HL-60 (cell line): ENCODE measurements at places on chromosomes 7 and 10.

DNA sequence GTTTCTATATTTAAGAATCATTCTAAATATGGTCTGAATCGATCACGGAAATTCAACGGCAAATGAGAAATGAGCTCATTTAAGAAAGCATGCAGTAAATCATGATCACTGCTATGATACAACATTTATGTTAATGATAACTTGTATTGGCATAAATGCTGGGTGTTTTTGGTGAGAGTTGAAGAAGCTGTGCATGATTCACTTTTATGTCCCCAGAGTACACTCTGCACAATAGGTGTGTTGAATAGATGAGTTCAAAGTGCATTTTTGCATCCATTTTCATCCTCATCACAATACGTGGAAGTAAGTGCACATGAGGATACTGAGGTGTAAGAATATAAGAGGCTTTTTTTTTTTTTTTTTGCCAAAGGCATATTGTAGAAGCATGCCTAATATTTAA lies 169.3 kb downstream of the PPP1R17 start:
- DNase-seq: no peak

DNA sequence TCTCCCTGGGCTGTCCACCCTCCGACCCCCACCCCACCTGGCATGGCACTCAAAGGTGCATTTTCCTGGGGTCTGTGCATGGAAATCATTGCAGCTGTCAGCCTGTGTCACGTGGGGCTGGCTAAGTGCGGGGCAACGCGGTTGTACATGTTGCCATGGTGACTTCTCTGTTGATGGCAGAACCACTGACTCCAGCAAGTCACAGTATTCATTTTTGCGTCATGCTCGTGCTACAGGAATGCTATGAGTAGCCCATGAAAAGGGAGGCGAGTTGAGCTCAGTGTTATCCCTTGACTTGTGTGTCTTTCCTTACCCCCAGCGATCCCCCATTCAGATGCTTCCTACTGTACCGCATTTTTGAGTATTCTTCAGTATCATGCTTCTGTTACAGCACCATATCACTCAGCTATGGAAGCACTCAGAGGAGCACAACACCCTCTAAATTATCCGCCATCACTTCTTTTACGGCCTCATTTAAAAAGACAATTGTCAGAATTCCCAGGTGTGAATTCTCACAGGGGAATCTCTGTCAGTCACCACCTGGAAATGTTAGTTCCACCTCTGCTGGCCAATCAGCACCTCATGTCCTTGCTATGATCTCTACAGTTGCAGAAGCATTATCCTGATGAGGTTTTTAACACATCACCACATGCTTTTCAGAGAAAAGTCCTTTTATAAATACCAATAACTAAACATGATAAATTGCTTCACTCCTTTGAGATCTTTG lies 194.4 kb upstream of the C7orf33 start:
- no peak for DNase-seq

- no peak for DNase-seq
These were observed 66.1 kb downstream of the ADD3 start for GRCh38 chr10:110073896-110074295.

- no peak for DNase-seq
These were observed 1257.4 kb downstream of the GATA3 start for GRCh38 chr10:9311702-9312499.

DNA sequence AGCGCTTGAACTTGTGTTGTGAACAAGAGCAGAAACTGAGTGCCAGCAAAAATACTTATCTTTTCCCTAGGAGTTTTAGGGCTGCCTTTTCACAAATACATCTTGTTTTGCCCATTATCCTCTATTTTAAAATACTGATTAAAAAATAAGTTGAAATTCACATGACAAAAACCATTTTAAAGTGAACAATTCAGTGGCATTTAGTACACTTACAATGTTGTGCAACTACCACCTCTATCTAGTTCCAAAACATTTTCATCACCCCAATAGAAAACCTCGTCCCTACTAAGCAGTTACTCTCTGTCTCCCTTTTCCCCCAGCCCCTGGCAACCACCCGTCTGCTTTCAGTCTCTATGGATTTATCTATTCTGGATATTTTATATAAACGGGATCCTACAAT lies 1.4 kb downstream of the WBP1L start:
- DNase-seq: no peak

- DNase-seq: no peak
These were observed 52.8 kb upstream of the ENO4 start for GRCh38 chr10:116796469-116796868.
